ENCODE measurements at places on chromosomes 11 and 22. TPM values are rescaled to one million over a fixed set of nuclear protein-coding genes. Genes with fewer than 3 reads are reported as not detected.

Gene KRTAP5-7
- total RNA-seq = 0.94 TPM

Gene OR51B4
- total RNA-seq = not detected

Gene NELL1
- 8.9 TPM for total RNA-seq

Gene LRRC74B
- 3.0 TPM for total RNA-seq

Gene PRAME
- total RNA-seq = 233 TPM

Gene CLMP
- 6.0 TPM for total RNA-seq

Gene TMPRSS4
- 1.2 TPM for total RNA-seq

Gene ZNF280A
- total RNA-seq = 1.1 TPM

Gene RASGRP2
- total RNA-seq = 24.0 TPM

Gene DDIAS
- total RNA-seq = 13.4 TPM

Gene MMP12
- not detected for total RNA-seq

Gene AMBRA1
- 68.3 TPM for total RNA-seq

Gene DNAJB7
- total RNA-seq = 9.5 TPM

Gene UBQLN3
- total RNA-seq = 283 TPM

Gene GNB1L
- total RNA-seq = 5.5 TPM

Gene P4HA3
- total RNA-seq = 4.9 TPM

Measured in testis (tissue), 5 donors.